Activated T-cell treated with anti-CD3 and anti-CD28 coated beads, Interleukin-2, amount 50 U/mL, for 1 hour (primary cell): ENCODE measurements at places on chromosomes 5 and 9.

DNA sequence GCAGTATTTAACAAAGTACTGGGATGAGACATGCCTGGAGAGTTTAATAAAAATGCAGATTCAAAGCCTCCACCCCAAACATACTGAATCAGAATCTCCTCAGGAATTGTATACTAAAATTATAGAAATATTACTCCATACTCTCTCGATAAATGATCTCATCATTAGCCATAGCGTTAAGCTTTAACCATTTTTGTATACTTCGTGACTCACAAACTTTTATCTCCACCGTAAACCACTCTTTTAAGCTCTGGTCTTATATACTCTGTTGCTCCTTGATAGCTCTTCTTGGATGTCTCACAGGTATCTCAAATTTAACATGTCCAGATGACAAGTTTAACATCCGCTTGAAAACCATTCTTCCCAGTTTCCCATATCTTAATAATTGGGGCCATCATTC, 327.8 kb downstream of the ADGRV1 start:
- no peak for DNase-seq

- no peak for DNase-seq
Observed at GRCh38 chr5:36688722-36689121, 82.3 kb downstream of the SLC1A3 start.

GRCh38 chr5:1378866-1379659, 34.2 kb upstream of the CLPTM1L start:
- DNase-seq = no peak

DNA sequence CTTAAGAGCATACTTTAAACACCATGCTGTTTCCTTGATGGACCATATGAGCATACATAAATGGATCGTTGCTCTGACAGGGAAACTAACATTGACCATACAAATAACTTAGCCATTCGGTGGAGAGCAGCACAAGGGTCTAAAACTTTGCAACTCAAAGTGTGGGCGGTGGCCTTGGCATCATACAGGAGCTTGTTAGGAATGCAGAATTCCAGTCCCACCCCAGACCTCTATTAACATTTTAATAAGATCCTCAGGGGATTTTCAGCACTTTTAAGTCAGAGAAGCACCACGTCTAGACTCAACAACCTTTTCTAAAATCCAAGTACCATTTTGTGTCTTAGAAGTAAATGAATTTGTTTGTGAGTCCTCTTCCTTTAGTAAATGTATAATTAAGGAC, 260.9 kb downstream of the EBF1 start:
- no peak for DNase-seq

GRCh38 chr9:93598647-93599241, 22.4 kb downstream of the PHF2 start:
- DNase-seq = no peak

GRCh38 chr9:88813638-88814209, 177.5 kb upstream of the S1PR3 start:
- no peak for DNase-seq

- DNase-seq = no peak
Observed at GRCh38 chr9:69535911-69536310, 136.3 kb downstream of the APBA1 start.

- DNase-seq = no peak
Observed at GRCh38 chr9:81722277-81722676, 32.9 kb upstream of the TLE1 start.
